GM04504 (cell line): ENCODE measurements at places on chromosomes 6 and 20.
A peak's percentile ranks its signal among the peaks of the same experiment; 100 is the strongest.

DNA sequence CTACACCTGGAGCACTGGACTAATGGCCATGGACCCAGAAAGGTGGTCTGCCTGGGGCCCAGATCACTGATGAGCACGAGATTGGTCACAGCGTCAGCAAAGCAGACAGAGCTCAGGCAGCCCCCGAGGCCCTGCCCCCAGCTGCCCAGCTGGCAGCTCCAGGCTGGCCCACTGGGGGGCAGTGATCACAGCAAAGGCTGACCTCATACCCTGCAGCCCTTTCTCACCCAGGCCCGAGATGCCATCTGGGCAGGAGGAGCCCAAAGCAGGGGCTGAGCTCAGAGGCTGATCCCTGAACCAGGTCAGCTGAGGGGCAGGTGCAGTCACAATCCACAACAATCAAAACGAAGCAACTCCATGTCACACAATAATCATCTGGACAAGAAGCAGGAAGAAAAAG is 4.1 kb downstream of the MAP1LC3A start:
- DNase-seq = no peak

DNA sequence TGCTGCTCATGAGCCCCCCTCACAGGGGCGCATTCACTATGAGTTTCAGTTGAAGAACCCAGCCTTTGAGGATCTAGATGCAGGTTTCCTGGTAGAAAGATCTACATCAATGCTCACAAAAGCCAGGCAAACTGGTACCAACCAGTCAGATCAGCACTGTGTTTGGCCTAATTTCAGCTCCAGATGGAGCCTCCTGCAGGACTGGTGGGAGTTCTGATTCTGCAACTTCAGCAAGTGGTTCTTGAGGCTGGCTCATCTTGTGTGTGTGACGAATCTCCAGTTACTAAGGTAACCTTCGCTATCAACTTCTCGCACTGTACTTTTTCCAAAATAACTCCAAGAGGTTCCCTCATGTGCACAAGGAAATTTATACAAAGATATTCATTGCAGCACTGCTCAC is 118.8 kb downstream of the ZMYND8 start:
- DNase-seq = no peak

- DNase-seq = no peak
These were observed 311.1 kb upstream of the JAG1 start for GRCh38 chr20:10984913-10985312.

DNA sequence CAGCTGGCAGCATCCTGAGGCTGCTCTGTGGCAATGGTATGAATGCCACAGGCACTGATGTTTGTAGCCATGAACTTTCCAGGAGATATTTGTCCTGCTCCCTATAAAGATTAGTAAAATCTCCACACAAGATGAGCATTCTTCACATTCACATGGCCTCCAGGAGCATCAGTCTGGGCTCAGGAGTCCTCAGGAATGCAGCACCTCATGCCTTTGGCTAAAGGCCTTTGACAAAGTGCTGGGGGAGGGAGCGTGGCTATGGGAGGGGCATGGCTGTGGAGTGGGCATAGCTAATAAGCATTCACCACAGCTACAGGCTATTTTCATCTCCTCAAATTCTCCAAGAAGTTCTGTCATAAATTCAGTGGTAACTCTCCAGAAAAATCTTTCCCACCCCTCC is 90.5 kb upstream of the LY86 start:
- no peak for DNase-seq

DNA sequence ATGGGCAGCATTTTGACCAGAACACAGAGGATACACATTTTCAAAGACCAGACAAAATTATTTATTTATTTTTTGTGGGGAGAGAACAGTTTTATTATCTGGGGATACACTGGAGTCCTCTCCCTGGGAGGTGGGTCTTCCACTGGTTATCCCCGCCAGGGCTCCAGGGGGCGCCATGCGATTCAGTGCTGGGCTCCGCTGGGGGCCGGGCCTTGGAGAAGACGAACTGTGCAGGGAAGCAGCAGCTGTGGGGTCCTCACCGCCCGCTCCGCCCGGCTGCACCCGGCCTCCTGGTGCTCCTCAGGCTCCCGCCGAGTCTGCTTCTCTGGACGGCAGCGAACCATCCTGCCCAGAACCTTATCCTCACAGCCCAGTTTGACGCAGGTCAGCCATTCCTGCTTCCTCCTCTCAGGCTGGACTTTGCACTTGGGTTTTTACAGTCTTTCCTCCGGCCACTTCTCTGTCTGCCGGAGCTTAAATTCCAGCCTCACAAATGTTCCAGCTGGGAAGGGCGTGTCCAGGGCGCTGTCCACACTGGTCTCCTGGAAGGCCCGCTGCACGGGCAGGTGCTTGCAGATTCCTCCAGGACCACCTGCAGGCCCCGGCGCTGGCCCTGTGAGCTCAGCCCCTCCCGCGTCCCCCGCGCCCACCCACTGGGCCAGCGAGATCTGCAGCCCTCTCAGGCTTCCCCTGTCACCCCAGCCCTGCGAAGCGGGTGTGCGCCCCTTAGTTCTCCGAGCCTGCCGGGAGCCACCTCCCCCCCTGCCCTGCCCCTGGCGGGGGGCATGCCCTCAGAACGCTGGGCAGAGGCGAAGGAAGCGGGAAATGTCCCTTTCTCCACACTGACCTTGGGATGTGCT is 1830.0 kb upstream of the DEFB115 start:
- DNase-seq = no peak

DNA sequence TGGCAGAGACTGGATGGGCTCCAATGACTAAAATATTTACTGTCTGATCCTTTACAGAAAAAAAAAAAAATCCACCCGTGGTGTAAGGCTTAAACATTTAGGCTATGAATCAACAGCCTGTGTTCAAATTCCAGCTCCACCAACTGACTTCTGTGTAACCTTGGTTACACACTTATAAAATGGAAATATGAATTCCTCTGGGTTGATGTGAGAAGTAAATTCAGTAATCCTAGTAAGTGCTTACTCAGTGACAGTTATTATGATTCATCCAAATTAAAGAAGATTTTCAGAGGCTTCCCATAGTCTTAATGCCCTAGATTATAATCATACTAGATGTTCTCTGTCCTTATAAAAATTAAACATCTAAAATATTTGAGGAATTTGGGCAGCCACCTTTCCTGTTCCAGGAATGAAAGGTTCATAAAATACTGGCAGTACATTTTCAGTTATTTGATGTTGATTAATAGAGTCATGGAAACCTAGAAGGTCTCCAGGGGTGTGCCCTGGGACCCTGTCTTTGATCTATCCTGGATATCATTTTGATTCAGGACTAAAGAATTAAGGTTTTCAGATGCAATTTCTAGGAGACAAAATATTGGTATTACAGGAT is 180.3 kb upstream of the ZNF217 start:
- DNase-seq = peak; percentile 95

- DNase-seq = no peak
These were observed 39.0 kb downstream of the SYTL3 start for GRCh38 chr6:158688860-158689259.

GRCh38 chr6:140566781-140567277 is 1192.4 kb upstream of the CITED2 start:
- peak; percentile 41 for DNase-seq

GRCh38 chr6:157227202-157228166 is 95.8 kb downstream of the TMEM242 start:
- no peak for DNase-seq

DNA sequence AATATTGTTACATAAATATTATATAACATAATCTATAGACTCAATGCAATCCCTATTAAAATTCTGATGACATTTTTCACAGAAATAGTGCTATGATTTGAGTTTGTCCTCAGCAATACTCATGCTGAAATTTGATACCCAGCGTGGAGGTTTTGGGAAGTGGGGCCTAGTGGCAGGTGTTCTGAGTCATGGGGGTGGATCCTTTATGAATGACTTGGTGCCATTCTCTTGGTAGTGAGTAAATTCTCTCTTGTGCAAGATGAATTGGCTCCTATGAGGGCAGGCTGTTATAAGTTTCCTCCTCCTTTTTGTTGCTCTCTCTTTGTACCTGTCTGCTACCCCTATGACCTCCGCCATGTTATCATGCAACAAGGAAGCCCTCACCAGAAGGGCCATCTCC is 65.8 kb downstream of the SHPRH start:
- DNase-seq = no peak

DNA sequence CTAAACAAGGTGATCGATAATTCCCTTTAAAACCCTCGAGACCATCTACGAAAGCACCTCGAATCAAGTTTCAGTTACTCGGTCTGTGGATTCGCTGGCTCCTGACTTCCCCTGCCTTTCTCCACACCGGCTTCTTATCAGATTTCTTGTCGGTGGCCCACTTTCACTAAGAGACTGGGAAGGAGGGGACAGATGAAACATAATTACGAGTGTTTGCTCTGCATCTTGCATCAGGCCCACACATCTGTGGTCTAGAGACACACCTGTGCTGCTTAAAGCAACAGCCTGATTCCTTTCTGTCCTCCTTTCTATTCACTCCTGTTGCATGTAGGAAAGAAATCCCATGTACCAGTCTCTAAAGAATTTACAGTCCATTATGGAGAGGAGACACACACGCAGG is 37.7 kb downstream of the INSM1 start:
- no peak for DNase-seq

- no peak for DNase-seq
These were observed 136.3 kb upstream of the SLC22A23 start for GRCh38 chr6:3593161-3593560.

GRCh38 chr6:167912494-167912893 is 85.0 kb upstream of the KIF25 start:
- no peak for DNase-seq

DNA sequence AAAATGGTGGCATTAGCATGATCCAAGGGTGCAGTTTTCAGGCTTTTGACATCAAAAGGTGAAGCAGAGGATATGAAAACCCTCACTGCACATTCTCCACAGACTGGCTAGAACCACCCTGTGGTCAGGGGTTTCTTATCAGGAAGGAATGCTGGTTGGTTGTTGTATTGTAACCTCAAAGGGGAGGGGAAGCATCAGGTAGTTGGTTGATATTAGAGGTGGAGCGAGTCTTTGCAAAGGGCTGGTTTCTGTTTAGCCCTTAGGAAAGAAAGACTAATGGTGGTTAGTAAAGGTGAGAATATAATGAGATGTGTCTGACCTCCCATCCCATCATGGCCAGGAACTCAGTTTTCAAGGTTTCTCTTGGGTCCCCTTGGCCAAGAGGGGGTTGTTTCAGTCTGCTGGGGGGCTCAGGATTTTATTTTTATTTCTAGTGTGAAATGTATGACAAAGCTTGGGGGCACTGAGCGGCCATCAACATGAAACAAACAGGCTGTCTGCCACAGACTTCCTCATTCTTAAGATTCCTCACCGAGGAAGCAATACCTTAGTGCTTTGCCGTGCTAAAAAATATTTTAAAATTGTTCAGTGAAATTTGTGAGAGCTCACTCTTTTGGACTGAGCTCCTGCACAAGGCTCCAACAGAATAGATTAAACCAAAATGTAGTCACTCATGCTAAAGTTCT is 47.5 kb upstream of the PROKR2 start:
- DNase-seq = no peak

GRCh38 chr6:44332585-44332984 is 9.9 kb upstream of the SPATS1 start:
- no peak for DNase-seq

GRCh38 chr20:48535556-48535955 is 292.2 kb downstream of the PREX1 start:
- DNase-seq = no peak
